Stimulated activated CD8-positive, alpha-beta memory T cell treated with anti-CD3 and anti-CD28 coated beads, Interleukin-4, amount 100 ng/mL, for 4 hours (primary cell): ENCODE measurements at places on chromosomes 1 and 21.

DNA sequence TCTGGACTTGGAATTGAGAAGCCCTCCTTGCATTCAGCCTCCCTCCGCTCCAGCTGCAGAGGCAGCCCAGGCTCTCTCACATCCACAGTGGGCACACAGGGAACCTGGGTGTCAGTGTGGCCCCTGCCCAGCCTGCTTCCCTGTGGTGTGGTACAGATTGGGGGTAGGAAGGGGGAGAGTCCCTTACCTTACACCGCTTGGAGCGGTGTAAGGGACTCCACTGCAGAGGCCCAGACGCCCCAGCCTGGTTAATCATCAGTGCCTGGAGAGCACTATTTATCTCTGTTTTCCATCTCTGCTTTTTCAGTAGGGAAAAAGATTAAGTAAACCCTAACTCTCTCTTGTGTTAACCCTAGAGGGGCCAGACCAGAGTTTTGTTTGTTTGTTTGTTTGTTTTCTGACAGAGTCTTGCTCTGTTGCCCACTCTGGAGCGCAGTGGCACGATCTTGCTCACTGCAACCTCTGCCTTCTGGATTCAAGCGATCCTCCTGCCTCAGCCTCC lies 803 bp upstream of the RHBG start:
- DNase-seq = no peak

GRCh38 chr1:80961464-80962190 lies 839.1 kb upstream of the ADGRL2 start:
- no peak for DNase-seq

DNA sequence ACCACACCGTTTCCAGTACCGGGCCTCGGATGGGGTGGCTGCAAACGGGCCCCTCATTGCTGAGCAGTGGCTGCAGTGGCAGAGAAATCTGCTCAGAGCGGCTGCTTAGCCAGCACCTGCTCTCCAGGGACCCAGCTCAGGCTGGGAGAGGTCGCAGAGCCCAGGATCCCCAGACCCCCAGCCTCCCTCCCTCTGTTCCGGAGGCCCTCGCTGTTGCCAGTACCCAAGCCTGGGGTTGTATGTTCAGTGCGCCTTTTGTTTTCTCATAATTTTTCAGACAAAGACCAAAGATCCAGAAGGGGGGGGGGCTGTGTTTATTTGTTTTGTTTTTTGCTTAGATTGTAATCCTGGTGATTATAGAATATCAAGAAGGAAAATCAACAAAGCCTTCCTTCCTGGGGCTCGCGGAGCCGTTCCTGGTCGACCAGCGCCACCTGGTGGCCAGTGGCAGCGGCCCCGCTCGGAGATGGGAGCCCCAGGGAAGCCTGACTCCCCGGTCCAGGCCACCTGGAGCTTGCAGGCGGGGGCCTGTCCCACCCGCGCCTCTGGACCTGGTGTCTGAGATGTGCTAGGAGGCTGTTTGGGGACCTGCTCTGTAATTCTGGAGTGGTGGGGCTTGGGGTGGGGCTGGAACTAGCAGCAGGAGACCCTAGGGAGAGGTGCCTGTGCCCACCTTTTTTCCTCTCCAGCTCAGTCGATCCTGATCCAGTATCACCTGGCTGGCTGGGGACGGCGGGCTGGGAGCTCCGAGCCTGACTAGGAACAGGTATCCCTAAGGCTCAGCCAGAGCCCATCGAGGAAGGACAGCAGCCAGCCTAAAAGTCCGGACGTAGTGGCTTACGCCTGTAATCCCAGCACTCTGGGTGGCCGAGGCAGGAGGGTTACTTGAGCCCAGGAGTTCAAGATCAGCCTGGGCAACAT lies 123.9 kb upstream of the VAMP3 start:
- DNase-seq = peak; percentile 11

DNA sequence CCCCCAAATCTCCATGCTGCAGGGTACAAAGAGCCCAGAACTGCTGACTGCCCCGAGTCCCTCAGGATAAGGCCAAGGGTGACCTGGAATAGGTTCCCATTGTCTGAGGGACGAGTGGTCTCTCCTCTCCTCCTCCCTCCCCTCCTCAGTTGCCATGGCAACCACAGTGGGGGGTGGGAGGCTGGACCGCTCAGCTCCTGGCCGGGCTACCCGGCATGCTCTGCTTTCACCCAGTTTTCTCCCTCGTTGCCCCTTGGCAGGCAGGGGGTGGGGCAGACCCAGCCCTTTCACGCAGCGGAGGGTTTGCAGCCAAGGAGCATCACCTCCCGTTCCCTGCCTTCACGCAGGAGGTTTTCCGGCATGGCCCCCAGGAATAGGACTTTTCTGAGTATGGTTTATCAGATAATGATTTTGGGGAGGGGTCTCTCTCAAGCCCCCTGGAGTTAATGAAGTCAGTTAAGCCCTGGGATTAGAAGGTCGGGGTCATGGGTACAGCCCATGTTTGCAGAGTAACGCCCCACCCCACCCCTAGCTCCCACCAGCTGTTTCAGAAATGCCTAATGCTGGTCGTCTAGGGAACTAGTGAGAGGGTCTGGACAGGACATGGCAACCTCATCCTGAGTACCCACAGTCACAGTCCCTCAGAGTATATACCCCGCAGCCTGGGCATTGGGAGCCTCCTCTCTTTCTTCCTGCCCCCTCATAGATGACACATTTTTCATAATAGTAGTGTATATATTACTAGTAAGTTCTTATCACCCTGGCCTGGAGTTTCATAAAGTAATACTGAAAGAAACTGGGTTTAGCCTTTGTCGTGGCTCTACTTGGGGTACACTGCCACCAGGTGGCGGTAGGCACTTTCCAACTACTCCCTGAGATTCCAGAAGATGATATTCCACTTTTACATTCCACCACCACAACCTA lies 20.7 kb downstream of the C1QB start:
- no peak for DNase-seq
